Cardiac muscle cell (in vitro differentiated cells and primary cell): ENCODE measurements at places on chromosomes 13 and 19. TPM values are rescaled to one million over a fixed set of nuclear protein-coding genes. Genes with fewer than 3 reads are reported as not detected.
A peak's percentile ranks its signal among the peaks of the same experiment; 100 is the strongest.

The RGL3 gene
- total RNA-seq, result 29.2 and 52.1 TPM in 2 replicates

The PROZ gene
- total RNA-seq, result not detected in 2 replicates

DNA sequence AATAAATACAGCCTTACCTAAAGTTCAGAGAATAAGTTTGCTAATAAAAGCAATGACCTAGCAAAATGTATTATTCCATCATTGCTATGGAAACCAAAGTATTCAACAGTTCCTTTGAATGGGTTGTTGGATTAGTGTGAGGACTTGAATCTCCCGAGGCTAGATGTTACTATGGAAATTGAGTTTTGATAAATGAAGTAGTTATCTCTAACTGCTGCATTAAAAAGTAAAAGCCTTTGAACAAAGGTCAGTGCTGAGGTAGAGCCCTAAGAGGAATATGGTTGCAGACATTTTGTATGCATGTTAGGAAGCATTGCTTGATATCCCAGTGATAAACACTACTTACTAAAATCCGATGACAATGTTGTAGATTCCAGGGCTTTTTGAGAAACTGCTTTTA, 6.2 kb downstream of the KLF5 start:
- no peak for DNase-seq

GRCh38 chr13:30321256-30321655, 13.9 kb upstream of the KATNAL1 start:
- no peak for DNase-seq

DNA sequence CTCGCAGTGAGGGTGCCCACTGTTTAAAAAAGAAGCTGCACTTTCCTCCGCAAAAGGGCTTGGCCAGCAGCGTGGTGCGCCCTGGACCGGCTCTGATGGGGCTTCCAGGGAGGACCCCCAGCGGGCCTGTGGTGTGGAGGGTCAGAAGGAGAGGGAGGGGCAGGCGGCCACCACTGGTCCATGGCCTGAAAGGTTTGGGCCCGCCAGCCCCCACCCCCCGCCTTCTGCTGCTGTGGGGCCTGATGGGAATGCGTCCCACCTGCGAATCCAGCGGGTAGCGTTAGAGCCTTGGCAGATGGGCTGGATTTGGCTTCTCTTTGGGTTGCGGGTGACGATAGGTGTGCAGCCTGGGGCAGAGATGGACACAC, 34.7 kb downstream of the TMEM255B start:
- no peak for DNase-seq

GRCh38 chr13:27263438-27263837, 7.2 kb upstream of the RASL11A start:
- DNase-seq, result no peak

- no peak for DNase-seq
Measured at GRCh38 chr19:48955308-48955958, 758 bp downstream of the BAX start.

- no peak for DNase-seq
Measured at GRCh38 chr13:50392977-50393376, 377.7 kb downstream of the KCNRG start.

- DNase-seq, result peak; percentile 86
Measured at GRCh38 chr19:1566392-1567115, 1.6 kb downstream of the MEX3D start.

DNA sequence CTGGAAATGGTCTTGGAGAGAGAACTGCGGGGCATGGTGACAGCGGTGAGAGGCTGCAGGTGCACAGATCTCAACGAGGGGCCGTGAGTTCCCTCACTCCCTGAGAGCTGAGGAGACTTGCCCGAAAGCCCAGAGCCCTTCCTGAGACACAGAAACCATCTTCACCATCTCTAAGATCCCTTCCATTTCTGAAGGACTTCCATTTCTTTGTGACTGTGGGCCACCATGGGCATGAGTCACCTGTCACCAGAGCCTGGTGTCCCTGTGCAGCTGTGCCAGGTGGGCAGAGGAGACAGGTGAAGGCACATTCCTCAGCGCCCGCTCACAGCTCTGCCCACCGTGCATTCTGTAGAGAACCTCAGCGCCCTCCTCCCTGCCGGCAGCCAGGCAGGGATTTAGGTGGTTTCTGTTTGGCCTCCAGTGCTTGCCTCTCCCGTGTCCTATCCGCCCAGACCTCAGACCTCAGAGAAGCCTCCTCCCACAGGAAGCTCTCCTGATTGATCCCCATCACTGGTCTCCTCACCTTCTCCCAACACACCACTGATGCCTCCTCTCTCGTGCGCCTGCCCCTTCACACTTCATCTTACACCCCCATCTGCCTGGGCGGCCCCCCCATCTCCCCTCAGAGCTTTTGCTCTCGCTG, 24.2 kb downstream of the SH3GL1 start:
- DNase-seq, result no peak

DNA sequence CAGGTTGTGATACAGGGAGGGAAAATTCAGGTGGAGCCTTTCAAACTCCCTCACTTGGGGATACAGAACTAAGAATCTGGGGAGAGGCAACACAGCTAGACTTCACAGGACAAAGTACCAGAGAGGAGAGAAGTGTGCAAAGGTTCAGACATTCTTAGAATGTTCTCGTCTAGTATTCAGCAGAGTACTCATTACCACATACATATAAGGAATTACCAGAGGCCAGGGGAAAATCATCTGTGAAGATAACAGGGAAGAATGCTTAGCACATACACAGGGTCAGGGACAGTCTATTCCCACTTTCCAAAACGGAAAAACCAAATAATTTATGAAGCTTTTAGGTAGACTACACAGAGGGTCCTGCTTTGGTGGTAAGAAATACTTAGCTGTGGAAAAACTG, 58.1 kb downstream of the TRPC4 start:
- no peak for DNase-seq

DNA sequence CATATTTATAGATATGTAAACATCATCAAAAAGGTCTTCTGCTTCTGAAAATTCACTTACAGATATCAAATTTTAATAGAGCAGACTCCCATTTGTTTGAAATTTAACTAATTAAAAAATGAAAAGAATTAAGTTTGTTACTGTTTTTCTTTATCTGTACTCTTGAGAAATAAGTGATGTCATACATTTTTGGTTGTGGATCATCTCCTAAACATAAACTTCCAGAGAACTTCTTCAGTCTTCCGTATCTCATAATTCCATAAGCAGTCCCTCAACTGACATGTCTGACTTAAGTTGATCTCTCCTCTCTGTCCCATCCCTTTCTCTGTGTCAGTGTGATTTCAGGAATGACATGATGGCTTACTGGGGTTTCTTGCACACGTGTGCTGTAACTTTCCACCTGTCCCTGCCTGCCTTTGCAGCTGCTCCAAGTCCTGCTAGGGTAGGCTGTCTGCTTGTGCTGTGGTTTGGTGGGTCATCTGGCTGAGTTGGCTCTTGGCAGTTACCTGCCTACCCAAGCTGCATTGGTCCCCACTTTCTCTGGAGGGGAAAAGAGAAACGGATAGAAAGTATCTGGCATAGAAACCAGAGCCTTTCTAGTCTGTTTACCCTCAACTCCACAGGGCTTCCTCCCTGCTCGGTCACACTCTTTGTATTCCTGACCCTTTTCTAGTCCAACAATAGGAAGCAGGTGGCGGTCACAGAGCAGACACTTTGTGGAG, 127.1 kb downstream of the GGACT start:
- DNase-seq, result no peak

- DNase-seq, result no peak
Measured at GRCh38 chr13:112947796-112948195, 21.2 kb upstream of the MCF2L start.

DNA sequence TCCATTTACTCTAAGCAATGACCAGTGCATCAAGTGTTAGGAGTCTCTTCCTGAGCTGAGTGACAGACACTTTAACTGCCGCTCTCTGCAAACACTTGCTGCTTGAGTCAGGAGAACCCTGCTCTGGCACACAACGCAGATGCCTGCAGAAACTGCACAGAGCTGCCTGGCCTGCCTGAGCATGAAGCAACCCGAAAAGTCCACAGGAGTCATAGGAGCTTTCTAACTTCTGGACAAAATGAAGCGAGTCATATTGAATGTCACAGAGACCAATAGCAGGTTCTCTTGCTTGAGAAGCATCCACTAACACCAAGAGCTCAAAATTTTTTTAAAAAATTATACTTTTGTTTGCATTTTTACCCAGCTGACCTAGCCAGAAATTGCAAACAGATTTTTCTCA, 232.4 kb downstream of the LHFPL6 start:
- DNase-seq, result peak; percentile 61
